ENCODE measurements at places on chromosomes 7 and 10.
A peak's percentile ranks its signal among the peaks of the same experiment; 100 is the strongest.

- no peak for DNase-seq
Observed at GRCh38 chr7:33421429-33421828, 292.1 kb downstream of the BBS9 start.

- no peak for DNase-seq
Observed at GRCh38 chr10:121615836-121616235, 17.6 kb upstream of the FGFR2 start.

- DNase-seq: no peak
Observed at GRCh38 chr7:75758491-75758890, 13.5 kb downstream of the CCL26 start.

- no peak for DNase-seq
Observed at GRCh38 chr10:129936266-129936922, 27.7 kb downstream of the EBF3 start.

- DNase-seq: no peak
Observed at GRCh38 chr10:60170250-60170649, 219.4 kb downstream of the ANK3 start.

DNA sequence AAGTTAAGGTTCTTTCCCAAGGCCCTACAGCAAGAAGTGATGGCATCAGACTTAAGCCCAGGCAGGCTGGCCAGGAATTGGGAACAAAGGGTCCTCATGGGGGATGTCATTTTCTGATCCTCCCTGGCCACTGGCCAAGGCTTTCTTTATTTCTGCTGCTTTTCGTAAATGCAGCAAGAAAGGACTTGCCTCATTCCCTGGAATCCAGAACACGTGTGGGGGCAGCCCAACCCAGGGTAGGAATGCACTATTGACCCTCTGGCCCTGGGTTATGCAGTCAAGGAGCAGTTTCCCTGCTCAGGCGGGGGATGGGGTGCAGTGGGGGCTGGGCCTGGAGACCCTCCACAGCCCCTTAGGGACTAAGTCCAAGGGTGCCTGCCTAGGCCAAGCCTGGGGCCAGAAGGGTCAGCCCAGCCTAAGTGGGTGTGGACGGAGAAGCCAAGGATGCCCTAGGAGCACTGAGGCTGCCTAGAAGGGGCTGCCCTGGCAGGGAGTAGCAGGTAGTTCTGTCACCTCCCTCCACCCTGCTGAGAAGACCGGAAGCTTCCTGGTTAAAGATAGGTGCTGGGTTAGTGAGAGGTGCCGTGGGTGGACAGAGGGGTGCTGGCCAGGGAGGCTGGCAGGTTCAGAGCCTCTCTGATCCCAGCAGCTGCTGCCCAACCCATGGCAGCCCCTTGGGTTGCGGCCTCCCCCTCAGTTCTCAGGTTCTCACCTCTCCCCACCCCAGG lies 179.2 kb downstream of the SH3PXD2A start:
- DNase-seq: no peak

GRCh38 chr7:27175626-27176523 lies 1.8 kb upstream of the HOXA10 start:
- DNase-seq: no peak

- DNase-seq: no peak
Observed at GRCh38 chr10:102778781-102779180, 35.0 kb downstream of the WBP1L start.

- DNase-seq: no peak
Observed at GRCh38 chr7:41315764-41316163, 387.1 kb downstream of the INHBA start.

- DNase-seq: no peak
Observed at GRCh38 chr7:12233175-12233574, 22.1 kb downstream of the TMEM106B start.

DNA sequence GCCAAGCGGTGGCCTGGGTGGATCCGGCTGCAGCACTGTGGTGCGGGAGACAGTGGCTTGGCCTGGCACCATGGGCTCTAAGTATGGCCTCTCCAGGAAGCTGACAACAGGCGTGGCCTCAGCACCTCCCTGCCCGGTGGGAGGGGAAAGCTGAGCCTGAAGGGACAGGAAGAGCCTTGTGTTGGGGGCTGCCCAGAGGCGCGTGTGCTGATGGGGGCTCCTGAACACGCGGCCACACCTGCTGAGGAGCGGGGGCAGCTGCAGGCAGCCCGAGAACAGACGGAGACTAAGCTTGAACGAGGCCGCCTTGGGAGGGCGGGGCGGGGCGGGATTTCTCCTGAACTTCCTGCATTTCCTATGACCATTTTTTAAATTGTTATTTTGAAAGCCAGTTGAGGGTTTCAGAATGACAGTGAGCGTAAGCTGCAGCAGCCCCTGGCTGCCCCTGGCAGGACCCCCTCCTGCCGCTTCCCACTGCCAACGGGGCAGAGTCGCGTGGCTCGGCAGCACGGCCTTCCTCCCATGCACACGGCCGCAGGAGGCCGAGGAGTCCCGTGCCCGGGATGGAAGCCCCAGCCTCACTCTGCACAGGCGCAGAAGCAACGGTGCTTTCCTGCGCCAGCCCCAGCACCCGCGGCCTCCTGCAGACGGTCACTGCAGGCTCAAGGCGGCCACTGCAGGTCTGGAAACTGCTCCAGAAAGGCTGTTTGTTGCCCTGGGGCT lies 43.2 kb downstream of the DPYSL4 start:
- peak; percentile 85 for DNase-seq

- no peak for DNase-seq
Observed at GRCh38 chr7:75646571-75647102, 92.1 kb downstream of the HIP1 start.

GRCh38 chr10:101000127-101000914 lies 713 bp downstream of the LZTS2 start:
- DNase-seq: no peak

GRCh38 chr10:43399320-43400310 lies 9.4 kb downstream of the HNRNPF start:
- no peak for DNase-seq

GRCh38 chr7:112411186-112411795 lies 39.0 kb upstream of the IFRD1 start:
- DNase-seq: no peak

- no peak for DNase-seq
Observed at GRCh38 chr10:104642658-104643302, 1.7 kb downstream of the SORCS3 start.

DNA sequence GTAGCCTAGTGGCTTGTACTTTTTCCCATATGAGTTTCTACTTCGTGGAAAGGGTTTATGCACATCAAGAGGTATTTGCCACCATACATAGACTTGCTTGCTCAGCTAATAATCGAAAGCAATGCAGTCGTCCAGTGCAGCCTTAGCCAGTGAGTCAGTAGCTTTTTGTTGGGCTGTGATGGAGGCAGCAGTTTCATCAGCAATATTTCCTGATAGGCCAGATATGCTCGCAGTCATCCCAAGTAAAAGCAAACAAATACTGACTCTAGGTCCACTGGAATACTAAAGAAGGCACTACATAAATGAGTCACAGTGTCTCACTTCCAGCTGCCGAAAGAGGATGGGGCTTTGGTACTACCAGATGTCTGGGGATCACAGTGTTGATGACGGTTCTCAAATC lies 2.1 kb upstream of the BNIP3 start:
- DNase-seq: no peak

DNA sequence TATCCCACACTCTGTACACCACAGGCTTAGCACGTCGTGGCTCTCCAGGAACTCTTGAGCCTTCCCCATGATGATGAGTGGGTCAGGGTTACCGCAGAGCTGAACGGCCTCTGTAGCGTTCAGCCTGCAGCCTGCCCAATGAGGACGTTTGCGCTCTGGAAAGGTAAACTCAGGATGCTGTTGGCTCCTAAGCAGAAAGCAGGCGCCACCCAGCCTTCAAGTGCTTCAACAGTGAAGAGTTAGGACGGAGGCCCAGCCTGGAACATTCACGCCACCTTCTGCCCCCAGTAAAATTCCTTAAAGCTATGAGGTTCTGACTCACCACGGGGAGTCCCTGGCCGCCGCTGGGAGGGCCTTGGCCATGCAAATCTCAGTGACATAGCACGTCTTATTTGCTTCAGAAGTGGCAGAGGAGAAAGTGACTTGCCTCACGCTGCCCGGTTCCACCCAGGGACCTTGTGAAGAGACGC lies 161.5 kb upstream of the SH2B2 start:
- DNase-seq: peak; percentile 69

DNA sequence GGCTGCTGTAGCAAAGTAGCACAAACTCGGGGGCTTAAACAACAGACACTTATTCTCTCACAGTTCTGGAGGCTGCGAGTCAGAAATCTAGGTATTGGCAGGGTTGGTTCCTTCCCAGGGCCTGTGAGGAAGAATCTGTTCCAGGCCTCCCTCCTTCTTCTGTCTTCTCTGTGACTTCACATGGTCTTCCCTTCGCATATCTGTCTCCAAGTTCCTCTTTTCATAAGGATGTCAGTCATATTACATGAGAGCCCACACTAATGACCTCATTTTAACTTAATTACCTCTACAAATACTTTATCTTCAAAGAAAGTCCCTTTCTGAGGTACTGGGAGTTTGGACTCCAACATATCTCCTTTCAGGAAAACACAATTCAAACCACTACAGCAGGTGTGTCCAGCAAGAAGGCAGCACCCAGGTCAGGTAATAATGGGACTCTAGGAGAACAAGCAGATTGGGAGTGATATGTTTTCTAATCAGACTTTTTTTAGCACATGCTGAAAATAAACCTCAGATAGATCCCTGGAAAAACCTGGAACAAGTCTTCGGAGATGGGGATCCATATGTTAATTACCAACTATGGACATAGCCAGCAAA lies 11.7 kb downstream of the CREB5 start:
- no peak for DNase-seq

DNA sequence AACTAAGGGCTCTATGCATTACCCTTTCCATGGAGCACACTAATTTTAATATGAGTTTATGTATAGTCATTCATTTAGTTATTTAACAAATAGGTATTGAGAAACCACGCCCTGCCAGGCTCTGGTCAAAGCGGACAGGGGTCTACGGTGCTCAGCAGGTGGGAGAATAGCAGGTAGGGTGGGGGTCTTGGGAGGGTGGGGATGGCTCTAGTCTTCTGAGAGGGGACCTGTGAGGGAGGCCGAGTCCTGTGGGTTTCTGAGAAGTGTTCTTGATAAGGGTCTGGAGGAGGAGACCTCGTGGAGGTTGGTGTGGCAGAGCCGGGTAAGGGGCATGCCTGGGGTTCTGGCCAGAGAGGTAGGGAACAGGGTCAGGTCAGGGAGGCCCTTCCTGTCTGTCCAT lies 1.1 kb downstream of the WDFY4 start:
- no peak for DNase-seq

- no peak for DNase-seq
Observed at GRCh38 chr10:17237915-17238444, 9.9 kb downstream of the VIM start.

GRCh38 chr7:50704844-50705243 lies 77.9 kb downstream of the GRB10 start:
- no peak for DNase-seq

All from GM10248 (cell line).